ENCODE measurements at places on chromosomes 12 and 14.

DNA sequence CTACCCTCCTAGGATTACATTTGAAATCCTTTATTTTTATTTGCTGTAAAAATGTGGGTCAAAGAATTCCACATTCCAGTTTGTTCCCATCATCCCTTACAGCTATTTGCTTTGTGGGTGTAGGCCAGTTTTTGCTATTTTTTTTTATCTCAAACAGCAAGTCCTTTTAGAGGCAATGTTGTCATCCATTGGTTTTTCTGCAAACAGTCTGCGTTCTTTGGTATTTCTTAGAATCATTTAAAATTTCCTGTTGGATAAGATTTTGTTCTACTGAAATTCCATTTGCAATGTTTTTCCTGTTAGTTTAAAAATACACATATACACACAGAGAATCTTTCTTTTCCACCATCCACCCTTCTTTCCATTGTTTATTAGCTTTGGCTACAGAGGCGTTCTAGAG lies 53.3 kb upstream of the STK38L start:
- DNase-seq, result no peak

GRCh38 chr12:80813820-80814219 lies 97.1 kb downstream of the MYF5 start:
- DNase-seq, result no peak

- no peak for DNase-seq
Observed at GRCh38 chr14:27727251-27727770, 1039.3 kb upstream of the FOXG1 start.

- DNase-seq, result no peak
Observed at GRCh38 chr14:99688629-99689028, 4.5 kb downstream of the CYP46A1 start.

DNA sequence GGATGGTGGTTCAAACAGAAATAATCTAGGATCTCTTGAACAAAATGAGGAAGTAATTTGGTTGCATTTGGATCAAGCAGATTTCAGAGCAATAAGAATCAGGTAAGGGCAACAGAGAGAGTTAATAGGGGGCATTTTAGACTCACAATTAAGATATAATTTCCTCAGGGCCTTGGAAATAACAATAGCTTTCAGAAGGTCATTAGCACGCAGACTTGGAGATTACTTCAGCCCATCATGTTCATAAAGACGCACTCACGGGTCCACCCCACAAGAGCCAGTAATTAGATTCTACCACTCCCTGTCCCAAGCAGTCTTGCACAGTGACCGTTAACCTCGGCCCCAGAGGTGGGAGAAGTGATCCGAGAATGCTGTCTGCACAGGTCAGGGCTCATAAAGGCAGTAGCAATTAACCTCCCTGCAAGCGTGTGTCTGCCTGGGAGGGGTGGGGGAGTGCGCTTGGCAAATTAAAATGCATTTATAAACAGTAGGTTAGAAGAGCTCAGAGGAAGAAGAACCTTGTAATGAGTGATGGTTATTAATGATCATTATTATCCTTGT lies 125.7 kb upstream of the CCDC196 start:
- DNase-seq, result peak; percentile 16

DNA sequence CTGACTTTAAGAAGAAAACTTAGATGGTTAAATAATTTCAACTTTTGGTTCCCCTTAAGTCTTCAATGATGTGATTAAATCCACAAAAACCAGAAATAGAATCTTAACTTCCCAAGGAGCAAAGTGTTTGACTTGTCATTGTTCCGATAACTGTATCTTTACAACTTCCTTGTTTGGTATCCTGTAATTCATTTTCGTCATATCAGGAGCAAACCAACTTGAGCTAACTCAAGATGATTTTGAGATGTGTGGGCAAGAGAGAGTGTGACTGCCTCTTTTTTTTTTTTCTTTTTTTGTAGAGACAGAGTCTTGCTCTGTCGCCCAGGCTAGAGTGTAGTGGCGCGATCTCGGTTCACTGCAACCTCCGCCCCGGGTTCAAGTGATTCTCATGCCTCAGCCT lies 25.3 kb downstream of the DRAM1 start:
- peak; percentile 81 for DNase-seq

GRCh38 chr14:100804558-100805309 lies 21.2 kb upstream of the MEG3 start:
- no peak for DNase-seq

- DNase-seq, result no peak
Observed at GRCh38 chr12:4011597-4011996, 138.4 kb upstream of the PARP11 start.

DNA sequence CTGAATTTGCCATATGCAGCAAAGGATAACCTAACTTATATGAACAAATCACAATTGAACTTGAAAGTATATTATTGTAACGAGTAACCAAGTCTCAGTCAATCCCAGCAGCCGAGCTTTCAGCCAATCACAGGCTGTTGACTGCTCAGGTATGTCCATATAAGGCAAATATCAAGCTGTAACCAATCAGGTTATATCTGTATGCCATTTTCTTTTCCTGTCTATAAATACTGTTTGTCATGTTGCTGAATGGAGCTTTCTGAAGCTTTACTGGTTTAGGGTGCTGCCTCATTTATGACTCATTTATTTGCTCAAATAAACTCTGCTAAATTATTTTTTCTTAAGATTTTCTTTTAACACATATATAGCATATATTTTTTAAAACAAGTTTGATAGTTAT lies 1059.5 kb downstream of the GALC start:
- no peak for DNase-seq

GRCh38 chr14:72075649-72076334 lies 143.6 kb downstream of the RGS6 start:
- DNase-seq, result no peak

- no peak for DNase-seq
Observed at GRCh38 chr14:83162361-83162929, 1628.8 kb upstream of the SEL1L start.

DNA sequence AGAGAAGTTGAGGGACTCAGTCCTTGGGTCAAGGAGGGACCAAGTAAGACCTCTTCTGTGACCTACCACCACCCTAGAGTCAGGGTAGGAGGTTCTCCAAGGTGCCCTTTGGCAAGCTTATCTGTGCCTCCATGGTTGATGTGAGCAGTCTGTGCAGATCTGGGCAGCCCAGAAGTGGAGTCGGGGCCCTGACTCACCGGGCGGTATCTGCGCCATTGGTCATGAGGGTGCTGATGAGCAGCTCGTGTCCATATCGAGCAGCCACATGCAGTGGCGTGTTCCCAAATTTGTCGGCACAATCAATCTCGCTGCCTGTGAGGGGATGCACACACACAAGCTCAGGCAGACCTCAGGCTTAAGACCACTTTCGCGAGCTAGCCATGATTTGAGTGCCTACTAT lies 5.1 kb downstream of the ANKRD52 start:
- DNase-seq, result no peak

DNA sequence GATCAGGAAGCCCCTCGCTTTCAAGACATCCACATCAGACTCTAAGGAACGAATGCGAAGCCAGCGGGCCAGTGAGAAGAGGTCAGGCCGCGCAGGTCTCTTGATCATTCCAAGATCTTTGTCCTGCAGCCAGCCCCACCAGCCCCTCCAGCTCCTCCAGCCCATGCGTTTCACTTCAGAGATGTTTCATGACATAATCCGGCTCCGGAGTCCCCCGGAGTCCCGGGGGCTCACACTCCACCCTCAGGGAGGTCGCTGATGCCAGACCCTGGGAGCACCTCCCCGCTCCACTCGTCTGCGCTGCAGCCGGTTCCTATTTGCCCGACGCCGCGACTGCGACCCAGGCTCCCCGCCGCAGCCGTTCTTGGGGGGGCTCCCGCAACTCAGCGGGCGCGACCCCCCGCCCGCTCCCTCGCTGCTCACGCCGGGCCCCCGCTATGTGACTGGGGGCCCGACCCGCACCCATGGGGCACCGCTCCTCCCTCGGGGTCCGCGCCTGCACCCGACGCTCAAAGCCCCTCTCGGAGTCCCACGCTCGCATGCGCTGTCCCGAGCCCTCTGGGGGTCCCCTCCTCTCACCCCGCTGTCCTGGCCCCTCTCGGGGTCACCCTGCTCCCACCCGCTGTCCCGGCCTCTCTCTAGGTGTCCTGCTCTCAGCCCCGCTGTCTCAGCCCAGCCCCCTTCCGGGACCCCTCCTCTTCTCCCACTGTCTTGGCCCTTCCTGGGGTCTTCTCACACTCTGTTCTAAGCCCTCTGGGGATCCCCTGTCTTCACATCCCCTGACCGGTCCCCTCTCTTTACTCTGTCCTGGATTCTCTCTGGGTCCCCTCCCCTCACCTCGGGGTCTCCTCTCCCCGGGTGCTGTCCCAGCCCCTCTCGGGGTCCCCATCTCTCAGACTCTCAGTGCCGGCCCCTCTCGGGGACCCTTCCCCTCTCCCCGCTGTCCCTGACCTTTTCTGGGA lies 1.1 kb downstream of the TAOK3 start:
- DNase-seq, result peak; percentile 51

DNA sequence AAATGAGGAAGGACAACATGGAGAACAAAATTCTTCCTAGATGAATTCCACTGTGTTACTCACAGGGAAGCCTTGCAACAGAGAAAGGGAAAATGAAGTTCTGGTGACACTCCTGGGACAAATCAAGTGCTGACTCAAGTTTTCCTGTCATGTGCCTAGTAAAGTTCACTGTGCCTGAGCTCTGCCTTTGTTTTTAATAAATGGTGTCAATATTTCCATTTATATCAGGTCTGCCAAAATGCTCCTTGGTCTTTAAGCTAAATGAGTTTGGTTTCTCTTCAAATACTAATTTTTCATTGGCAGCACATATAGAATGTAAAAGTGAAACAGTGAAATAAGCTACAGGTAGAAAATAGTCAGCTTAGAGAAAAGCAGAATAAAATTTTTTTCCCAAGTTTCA lies 33.0 kb downstream of the HIGD1C start:
- no peak for DNase-seq

DNA sequence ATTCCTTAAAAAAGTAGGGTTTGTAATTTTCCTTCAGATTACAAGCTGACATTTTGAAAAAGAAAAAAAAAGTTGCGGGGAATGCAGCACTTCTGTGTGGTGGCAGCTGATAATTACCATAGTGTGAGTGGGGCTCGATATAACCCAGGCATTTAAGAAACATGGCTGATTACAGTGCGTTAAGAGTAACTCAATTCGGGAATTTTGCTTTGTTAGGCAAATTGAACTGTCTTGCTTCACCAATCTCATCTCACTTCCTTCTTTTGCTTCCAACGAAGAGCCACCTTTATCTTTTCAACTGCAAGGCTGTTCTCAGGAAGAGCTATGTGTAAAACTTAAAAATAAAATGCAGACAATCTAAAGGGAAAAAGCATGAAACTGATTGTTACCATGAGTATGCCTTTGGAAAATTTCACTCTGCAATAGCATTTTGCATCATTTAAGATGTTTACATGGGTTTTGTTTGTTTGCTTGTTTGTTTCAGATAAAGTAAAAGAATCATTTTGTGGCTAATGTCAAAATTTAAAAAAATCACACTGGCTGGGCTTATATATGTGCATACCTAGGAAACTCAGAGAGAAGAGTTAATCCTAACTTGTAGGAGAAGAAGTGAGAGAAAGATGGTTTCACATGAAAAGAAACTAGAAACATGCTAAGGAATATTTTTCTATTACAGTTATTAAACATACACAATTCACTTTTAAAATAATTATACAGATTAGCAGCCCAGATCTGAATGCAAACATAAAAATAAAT lies 295.9 kb upstream of the ATP2B1 start:
- no peak for DNase-seq

GRCh38 chr12:91215940-91216454 lies 33.4 kb upstream of the DCN start:
- DNase-seq, result no peak

- no peak for DNase-seq
Observed at GRCh38 chr14:74856366-74856765, 19.6 kb downstream of the PROX2 start.

DNA sequence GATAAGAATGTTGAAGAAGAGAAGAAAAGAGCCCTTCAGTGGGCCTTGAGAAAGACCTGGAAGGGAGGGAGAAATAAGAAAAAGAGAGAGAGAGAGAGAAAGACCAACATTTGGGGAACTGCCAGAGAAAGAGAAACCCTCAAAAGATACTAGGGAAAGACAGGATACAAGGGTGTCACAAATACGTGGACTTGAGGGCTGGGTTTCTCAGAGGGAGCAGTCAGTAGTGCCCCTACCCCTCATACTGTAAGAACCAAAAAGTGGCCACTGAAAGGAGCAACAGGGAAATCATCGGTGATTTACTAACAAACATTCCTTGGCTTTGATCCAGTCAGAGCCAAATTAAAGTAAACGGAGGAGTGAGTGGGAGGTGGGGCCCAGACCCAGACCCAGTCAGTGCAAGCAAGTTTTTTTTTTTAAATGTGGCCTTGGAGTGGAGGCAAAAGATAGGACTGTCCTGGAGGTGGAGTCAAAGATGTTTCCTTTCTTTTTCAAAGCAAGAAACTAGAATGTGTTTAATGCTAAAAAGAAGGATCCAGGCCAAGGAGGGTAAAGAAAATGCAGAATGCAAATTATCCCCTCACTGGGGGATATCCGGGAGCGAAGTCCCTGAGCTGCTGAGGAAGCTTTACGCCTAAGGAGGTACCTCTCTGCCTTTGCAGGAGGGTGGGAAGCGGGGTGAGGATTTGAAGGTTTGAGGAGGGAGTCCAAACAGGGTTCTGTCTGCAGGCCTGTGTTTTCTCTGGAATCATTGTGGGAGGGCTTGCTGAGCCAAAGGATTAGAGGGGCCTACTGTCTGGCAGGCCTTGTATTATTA lies 143.5 kb upstream of the AMIGO2 start:
- no peak for DNase-seq

- no peak for DNase-seq
Observed at GRCh38 chr12:70487440-70487839, 121.3 kb downstream of the KCNMB4 start.

DNA sequence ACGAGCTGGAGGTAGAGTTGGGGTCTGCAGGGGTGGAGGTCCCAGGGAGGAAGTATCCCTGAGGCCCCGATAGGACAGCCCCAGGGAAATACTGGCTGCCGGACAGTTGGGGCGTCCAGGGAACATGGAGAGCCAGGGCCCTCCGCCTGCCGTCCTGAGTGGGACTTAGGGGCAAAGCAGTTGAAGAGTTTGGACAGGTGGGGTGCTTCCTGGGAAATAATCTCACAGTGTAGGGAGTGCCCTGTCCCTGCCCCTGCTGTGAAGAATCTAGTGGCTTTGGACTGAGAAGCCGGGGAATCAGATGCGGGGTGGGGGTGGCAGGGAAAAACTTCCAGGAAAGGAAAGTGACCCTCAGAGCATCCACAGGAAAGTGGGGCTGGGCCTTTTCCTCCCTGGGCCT lies 9.8 kb upstream of the HHIPL1 start:
- DNase-seq, result no peak

DNA sequence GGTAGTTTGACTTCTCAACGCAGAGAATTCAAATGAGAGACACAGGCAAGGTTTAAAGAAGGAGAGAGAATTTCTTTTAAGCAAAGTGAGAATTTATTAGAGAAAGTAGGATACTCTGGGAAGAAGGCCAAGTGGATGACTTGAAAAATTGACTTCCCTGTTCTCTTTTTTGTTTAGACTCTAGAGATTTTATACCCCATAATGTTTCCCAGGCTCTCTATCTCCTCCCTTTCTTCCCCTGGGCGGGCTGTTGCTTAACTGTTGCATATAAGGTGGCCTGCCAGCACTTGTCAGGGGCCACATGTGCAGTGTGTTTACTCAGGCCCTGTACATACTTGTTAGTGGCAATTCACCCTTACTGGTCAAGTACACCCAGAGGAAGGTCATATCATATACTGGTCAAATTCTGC lies 403.7 kb downstream of the SLC6A15 start:
- DNase-seq, result no peak

Measured in KBM-7 (cell line).